NCI-H446 (cell line): ENCODE measurements at places on chromosomes 2 and 18.

DNA sequence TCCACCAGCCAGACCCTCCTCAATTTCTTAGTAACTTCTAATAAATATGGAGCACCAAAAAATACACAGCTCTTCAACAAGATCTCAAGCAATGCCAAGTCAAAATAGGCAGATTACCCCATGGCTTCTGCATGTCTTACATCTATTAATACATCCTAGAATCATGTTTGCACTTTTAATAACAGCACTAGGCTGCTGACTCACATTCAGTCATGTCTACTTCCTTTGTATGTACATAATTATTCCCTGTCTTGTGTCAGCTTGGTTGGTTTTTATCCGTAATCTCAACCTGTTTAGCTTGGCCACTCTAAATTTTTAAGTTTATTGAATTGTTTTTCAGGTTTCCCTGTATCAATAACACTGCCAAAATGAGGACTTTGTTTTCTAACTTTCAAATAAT is 420.1 kb upstream of the ACVR2A start:
- no peak for DNase-seq

- no peak for DNase-seq
Measured at GRCh38 chr2:39024833-39025232, 96.0 kb downstream of the SOS1 start.

GRCh38 chr2:226198956-226199355 is 600.7 kb downstream of the IRS1 start:
- no peak for DNase-seq

DNA sequence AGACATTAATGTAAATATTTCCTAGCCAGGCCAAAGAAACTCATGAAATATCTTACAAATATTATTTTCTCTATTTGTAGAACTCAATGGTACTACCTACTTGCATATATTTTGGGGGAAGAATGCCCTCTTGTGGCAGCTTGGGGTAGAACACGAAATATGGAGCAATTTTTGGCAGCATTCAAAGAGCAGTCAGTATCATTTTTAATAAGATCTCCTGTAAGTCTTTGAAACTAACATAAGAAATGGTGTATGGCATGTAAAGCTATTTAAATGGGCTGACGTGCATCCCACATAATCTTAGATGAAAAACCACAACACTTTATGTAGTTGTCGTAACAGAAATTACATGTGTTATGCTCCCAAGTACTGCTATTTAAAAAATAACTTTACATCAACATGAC is 62.3 kb upstream of the CCDC195 start:
- DNase-seq = peak; percentile 67

DNA sequence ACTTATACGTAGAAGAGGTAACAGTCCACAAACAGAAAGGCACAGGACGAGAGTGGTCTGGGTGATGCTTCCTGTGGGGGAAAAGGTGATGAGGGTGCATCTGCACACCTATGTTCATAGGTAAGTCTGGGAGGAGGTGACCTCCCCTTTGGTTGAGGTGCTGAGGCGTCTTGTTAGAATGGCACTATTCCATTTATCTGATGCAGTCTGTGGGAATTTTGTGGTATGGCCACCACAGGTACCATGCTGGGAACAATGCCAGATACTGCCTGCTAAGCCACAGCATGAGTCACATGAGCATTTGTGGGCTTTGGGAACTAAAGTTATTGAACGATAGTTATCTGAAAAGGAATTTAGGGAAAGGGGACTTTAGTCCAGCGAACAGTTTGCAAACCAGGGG is 27.9 kb downstream of the IL37 start:
- DNase-seq = no peak

DNA sequence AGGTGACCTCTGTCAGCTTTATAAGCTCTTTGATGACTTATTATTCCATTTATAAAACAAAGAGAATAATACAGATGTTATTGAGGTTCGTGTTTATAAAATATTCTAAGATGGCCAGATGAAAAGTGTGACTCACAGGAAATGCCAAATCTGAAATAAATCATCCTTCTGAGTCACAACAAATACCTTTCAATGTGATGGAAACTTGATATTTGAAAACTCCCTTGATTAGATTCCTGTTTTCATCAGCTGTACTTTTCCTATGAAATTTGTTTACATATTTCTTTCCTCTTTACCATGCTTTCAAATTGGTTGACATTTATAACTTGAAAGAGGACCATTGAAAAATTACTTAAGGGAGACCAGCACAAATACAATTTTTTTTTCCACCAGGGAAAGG is 30.6 kb upstream of the PPP1R1C start:
- no peak for DNase-seq

- DNase-seq = no peak
Measured at GRCh38 chr18:14958701-14959100, 210.7 kb downstream of the ANKRD30B start.

- DNase-seq = no peak
Measured at GRCh38 chr2:53913721-53914120, 54.0 kb upstream of the GPR75 start.

DNA sequence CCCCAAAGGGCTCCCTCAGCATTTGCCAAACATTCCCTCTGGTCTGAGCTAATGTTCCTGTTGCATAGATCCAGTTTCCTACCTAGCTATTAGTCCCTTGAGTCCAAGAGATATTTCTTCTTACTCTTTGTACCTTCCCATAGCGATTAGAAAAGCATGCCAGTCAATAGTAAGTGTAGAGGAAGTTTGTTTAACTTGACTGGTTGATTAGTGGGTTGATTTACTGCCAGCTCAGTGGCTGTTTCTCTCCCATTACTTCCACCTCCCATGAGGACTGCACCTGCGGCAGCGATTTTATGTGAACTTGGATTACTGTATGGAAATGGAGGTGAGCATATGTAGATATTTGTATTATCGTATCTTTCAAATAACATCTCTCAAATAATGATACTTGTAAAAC is 1748.4 kb upstream of the CELF4 start:
- no peak for DNase-seq

GRCh38 chr2:1940679-1941078 is 196.4 kb upstream of the PXDN start:
- no peak for DNase-seq

GRCh38 chr2:174524527-174524926 is 37.7 kb upstream of the GPR155 start:
- DNase-seq = no peak

- DNase-seq = no peak
Measured at GRCh38 chr2:220393711-220394110, 766.3 kb downstream of the SLC4A3 start.

DNA sequence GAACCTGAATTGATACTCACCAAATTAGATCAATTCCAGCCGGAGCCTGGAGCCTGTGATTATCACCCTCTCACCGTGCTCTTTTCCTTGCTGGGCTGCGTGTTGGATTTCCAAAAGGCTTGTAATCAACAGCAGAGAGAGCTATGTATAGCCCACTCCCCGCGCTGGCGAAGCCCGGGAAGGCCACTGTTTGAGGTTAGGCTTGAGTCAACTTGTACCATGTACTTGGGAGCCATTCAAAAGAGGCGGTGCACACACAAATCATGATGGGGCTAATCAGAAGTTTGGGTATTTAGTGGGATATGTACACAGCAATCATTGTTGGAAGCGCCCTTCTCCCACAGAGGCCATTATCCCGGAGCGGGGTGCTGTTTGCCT is 151.6 kb downstream of the GLI2 start:
- no peak for DNase-seq
